Activated naive CD8-positive, alpha-beta T cell treated with anti-CD3 and anti-CD28 coated beads, Interleukin-2, amount 10 ng/mL, durations not matched to agents 7 days and 5 days (primary cell): ENCODE measurements at places on chromosomes 13 and 19. TPM values are rescaled to one million over a fixed set of nuclear protein-coding genes. Genes with fewer than 3 reads are reported as not detected.

CEACAM6 gene
- not detected for total RNA-seq

ICAM4 gene
- total RNA-seq, result 1.2 TPM

ZMYM5 gene
- 20.8 TPM for total RNA-seq

DAND5 gene
- total RNA-seq, result not detected

TRPM4 gene
- total RNA-seq, result 0.34 TPM

MYO1F gene
- total RNA-seq, result 332 TPM

ACER1 gene
- 0.55 TPM for total RNA-seq

CFAP97D2 gene
- not detected for total RNA-seq

KLHL26 gene
- total RNA-seq, result 14.3 TPM

PDX1 gene
- not detected for total RNA-seq

CGB1 gene
- total RNA-seq, result not detected

RASAL3 gene
- 172 TPM for total RNA-seq

CEACAM1 gene
- total RNA-seq, result 38.3 TPM

LENG9 gene
- total RNA-seq, result 6.2 TPM

DCLK1 gene
- total RNA-seq, result not detected

ATP4B gene
- total RNA-seq, result not detected

FPR3 gene
- 2.5 TPM for total RNA-seq

ATP7B gene
- total RNA-seq, result 0.51 TPM

TRIM28 gene
- total RNA-seq, result 409 TPM

MATK gene
- 29.4 TPM for total RNA-seq

PCDH17 gene
- total RNA-seq, result not detected

ZNF555 gene
- total RNA-seq, result 5.3 TPM

ZNF541 gene
- 1.2 TPM for total RNA-seq

IGLON5 gene
- 0.11 TPM for total RNA-seq

NAPSA gene
- total RNA-seq, result 4.8 TPM

MBD3L3 gene
- total RNA-seq, result not detected

MPND gene
- total RNA-seq, result 26.2 TPM
